ENCODE measurements at places on chromosomes 4 and X.

GRCh38 chr4:169407217-169407845, 136.6 kb upstream of the SH3RF1 start:
- DNase-seq = no peak

- DNase-seq = no peak
Measured at GRCh38 chr4:38832206-38832605, 24.4 kb downstream of the TLR6 start.

DNA sequence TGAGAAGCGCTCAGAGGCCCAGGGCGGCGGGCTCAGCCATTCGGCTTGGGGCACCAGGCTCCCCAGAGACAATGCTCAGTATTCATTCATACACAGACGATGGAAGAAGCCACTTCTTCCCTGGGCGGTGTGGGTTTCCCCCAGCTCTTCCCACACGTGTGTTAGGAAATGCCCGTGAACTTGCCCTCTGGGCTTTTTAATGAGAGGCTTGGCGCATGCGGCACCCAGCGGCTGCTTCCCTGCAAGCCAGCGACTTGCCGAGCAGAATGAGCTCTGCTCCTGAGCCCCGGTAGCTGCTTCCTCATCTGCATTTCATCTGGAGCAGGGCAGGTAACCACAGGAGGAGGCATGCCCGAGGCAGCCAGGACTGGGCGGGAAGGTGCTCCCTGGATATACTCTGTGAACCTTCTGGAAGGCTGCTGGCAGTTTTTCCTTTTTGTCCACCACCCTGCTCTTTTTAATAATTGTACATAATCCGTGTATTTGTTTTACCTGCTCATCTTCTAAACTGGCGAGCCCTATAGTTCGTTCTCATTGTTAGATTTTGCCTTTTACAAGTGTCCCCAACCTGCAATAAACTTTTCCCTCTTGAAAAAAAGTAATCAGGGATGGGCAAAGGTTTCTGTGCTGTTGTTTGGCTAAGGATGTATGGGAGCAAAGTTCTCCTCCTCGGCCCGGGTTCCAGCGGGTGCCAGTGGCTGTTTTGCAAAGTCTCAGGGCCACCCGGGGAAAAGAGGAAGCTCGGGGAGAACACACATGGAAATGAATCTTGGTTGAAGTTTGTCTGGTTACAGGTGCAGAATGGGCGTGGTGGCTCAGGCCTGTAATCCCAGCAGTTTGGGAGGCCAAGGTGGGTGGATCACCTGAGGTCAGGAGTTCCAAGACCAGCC, 178.8 kb downstream of the DCLK2 start:
- DNase-seq = no peak

GRCh38 chr4:31983246-31983645, 1263.1 kb downstream of the PCDH7 start:
- DNase-seq = no peak

DNA sequence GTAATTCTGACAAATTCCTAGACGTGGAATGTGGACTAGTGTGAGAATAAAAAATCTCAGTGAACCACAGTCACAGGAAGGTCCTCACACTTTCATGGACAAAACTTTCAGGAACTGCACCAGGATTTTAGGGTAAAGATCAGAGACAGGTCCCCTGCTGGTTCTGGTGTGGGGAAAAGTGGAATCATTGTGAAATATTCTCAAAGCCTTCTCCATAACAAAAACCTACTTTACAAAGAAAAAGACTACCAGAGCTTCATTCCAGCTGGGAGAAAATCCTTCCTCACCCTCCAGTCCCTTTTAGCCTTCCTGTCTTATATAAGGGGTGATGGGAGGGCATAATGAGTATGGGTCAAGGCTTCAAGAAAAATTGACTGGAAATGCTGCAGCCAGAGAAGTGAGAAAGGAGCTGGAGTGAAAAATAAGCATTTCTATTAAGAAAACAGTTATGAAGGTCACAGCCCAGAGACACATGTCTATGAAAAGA, 325.8 kb downstream of the ARAP2 start:
- no peak for DNase-seq

DNA sequence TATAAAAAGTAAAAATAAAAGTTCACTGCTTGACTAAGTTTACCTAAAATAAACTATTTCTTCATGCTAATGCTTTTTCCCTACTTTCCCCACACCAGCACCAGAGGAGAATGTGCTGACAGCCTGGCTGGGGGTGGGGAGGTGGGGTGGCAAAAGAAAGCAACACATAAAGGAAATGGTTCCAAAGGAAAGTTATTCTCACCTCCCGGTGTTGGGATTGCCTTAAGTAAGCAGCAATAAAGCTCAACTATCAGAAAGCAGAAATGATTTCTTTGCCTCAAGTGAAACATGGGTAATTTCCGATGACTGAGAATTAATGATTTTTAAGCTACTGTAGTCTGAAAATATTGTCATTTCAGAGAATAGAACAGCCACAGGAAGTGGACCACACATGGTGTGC, 84.5 kb upstream of the DKK2 start:
- DNase-seq = no peak

DNA sequence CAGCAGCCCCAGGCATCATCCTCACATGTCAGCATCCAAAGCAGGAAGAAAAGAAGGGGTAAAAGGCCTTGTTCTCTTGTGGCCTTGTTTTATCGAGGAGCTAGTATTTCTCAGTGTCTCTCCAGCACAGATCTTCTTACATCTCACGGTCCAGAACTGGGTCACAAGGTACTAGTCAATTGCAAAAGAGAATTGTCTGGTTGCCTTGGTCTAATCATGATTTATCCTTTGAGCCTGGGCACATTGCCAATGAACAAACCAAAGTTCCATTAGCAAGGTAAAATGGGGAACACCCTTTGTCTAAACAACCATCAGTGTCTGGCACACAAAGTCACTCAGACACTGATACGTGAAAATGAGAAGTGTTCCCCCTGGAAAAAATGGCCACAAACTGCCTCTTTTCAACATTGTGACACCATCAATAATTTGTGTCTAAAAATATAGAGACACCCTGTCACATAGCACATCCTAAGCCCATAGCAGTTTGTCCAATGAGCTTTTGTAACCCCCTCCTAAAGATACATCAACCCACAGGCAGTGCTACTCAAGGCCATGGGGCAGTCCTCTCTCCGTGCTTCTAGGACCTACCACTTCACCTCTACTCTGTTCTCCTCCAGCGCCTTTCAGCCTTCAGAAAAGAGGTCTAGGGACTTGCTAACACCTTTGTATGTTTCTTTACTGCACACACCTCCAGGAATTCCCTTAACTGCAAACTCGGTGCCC, 534.4 kb downstream of the MID1IP1 start:
- no peak for DNase-seq

DNA sequence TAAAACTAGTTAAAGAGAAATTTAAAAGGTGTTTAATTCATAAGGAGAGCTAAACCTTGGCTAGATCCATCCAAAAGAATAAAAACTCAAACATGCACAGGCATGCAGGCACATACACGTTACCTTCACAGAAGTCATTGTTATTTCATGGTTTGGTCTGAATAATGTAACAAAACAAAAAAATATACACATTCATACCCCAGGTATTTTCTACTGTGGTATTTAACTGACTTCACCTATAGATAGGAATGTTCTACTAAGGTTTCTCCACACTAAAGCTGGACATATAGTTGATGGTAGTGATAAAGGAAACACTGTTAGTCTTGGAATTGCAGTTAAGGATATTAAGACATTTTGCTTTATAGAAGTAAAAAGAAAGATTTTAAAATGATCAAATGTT, 283.6 kb upstream of the PCDH10 start:
- no peak for DNase-seq

DNA sequence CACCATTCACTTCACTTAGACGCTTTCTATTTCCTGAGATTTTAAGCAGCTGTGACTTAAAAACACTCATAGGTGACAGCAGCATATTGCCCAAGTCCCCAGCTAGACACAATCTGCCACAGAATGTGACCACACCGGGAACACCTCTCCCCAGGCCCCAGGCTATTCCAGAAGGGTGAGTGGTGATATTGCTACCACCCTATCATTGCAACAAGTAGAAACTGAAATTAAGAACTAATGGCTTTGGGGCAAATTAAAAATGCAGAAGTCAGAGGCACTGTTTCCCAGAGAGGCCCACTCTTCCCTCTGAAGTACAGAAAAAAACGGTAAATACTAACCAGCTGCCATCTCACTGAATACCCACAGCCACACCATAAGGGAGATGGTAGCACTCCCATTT, 35.0 kb downstream of the QDPR start:
- DNase-seq = no peak

DNA sequence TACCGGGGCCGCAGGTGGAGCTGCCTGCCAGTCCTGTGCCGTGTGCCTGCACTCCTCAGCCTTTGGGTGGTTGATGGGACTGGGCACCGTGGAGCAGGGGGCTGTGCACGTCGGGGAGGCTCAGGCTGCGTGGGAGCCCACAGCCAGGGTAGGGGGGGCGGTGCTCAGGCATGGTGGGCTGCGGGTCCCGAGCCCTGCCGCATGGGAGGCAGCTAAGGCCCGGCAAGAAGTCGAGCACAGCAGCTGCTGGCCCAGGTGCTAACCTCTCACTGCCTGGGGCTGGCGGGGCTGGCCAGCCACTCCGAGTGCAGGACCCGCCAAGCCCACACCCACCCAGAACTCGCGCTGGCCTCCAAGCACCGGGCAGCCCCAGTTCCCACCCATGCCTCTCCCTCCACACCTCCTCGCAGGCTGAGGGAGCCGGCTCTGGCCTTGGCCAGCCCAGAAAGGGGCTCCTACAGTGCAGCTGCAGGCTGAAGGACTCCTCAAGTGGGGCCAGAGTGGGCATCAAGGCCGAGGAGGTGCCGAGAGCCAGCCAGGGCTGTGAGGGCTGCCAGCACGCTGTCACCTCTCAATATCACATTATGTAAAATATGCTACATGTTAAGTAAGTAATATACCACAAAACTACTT, 104.1 kb downstream of the COX7B2 start:
- DNase-seq = no peak

GRCh38 chrX:629230-630006, 1.2 kb upstream of the SHOX start:
- DNase-seq = no peak

DNA sequence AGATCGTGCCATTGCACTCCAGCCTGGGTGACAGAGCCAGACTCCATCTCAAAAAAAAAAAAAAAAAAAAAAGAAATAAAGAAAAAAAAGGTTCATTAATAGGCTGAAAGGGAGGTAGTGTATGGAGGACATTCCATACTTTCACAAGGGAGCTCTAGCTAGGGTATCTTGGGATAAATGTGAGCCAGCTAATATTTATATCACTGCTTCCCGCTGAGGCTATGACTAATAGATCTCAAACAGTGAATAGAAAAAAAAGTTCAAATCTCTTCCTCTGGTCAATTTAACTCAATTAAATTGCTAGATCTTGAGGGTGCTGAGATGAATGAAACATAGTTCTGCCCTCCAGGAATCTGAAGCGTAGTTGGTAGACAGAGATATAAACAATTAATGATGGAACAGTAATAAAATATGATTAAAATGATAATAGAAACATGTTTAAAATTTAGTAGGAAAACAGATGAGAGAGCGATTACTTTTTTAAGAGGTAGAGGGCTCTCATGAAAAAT, 55.7 kb upstream of the SHISA3 start:
- no peak for DNase-seq

GRCh38 chrX:106954041-106954440, 33.8 kb downstream of the CLDN2 start:
- DNase-seq = no peak

GRCh38 chr4:119477412-119478053, 151.1 kb downstream of the PDE5A start:
- no peak for DNase-seq

GRCh38 chr4:76215077-76215476, 1.5 kb upstream of the SCARB2 start:
- DNase-seq = no peak

GRCh38 chrX:88397551-88397950, 349.5 kb upstream of the CPXCR1 start:
- no peak for DNase-seq

GRCh38 chrX:67555578-67556203, 11.9 kb downstream of the AR start:
- peak; percentile 1 for DNase-seq

All from GM18507 (cell line).